ENCODE measurements at places on chromosomes 2 and 18.
A peak's percentile ranks its signal among the peaks of the same experiment; 100 is the strongest.

- no peak for DNase-seq
These were observed 171.2 kb upstream of the GLI2 start for GRCh38 chr2:120564213-120565094.

- no peak for DNase-seq
These were observed 125.5 kb downstream of the GLI2 start for GRCh38 chr2:120861191-120861575.

DNA sequence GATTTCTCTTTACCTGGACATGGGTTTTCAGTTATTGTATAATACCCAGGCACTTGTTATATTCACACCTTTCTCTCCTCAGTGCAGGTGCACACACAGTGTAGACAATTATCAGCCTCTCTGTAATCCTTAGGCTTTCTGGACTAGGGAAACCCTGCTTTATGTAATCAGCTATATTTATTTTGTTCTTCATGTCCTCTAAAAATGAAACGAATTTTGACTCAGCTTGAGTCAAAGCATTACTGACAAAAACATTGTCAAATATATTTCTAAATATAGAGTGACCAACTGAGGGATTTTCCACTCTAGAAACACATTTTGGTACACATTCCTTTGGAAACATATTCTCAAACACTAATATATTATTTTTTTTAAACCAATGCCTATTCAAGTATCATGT lies 144.8 kb upstream of the GULP1 start:
- no peak for DNase-seq

GRCh38 chr2:15989559-15989958 lies 49.2 kb downstream of the MYCN start:
- DNase-seq, result no peak

DNA sequence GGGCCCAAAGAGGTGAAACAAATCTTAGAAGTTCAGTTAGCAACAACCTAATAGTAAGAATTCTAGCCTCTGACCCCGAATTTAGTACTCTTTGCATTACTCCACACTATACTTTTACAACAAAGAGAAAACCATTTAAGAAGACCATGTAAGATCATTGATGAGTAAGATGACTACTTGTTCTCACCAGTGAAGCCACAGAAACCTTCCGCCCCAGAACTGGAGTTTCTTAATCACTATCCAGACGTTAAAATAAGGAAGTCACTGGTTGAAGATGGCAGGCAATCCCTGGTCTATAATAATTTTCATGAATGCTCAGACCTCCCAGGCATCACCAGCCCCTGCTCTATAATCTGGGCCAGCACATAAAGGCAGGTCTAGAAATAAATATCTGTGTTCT lies 95.0 kb downstream of the TMEM163 start:
- DNase-seq, result no peak

GRCh38 chr2:173397539-173397938 lies 42.9 kb downstream of the CDCA7 start:
- no peak for DNase-seq

DNA sequence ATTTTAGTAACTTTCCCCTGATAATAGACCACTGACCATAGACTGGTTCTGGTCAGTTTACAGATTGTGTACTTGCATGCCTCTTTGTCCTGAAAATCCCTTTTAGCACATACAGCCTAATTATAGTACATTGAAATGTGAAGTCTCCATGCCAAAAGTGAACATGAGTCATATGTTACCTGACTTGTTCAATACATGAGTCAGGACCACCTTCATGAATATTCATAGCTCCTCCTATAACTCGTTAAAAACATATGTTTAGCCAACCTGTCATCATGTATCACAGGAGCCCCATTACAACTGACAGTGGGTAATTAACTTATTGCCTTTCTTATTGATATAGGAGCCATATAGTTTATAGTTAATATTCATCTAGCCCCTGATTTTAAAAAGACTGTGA lies 78.6 kb downstream of the SH3YL1 start:
- no peak for DNase-seq

GRCh38 chr2:65504201-65504600 lies 71.8 kb upstream of the SPRED2 start:
- no peak for DNase-seq

DNA sequence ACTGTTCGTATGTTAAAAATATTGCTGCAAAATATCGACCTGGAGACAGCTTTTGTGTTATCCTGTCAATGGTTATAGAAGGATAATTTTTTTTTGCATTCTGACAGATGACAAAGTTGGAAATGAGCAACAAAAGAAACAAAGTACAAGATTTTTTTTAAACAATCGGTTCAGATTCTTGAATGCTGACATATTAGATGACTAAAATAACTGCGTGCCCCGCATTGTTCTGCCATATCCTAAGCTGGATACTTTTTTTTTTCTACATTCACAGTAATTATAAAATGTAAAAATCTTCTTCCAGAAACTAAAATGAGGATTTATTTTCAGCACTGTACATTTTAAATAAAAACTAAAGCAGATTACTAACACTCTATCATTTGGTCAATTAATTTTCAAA lies 67.1 kb downstream of the ABCG8 start:
- no peak for DNase-seq

DNA sequence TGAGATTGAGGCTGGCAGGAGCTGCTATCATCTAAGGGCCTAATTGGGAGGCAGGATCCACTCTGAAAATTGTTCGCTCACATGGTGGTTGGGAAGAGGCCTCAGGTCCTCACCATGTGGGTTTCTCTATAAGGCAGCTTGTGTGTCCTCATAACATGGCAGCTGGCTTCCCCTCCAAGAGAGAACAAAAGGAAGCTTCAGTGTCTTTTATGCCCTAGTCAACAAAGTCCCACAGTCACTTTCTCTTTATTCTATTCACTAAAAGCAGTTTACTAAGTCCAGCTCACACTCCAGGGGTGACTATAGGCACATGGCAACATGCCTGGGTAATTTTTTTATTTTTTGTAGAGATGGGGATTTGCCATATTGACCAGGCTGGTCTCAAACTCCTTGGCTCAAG lies 5.8 kb upstream of the ITGAV start:
- DNase-seq, result no peak

DNA sequence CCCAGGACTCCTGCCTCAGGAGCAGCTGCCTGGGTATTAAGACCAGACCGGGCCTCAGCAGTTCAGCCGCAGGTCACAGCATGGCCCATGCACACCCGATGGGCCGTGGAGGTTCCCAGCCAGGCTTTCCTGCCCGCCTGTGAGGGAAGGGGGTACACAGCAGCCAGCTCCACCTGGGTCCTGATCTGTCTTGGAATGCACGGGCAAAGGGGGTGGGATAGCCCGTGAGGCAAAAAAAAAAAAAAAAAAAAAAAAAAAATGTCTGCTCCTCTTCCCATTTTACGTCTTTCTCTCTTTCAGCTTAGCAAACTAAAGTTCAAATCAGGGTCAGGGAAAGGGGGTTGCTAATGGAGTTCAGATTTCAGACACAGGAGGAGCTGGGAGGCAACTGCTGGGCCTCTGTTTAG lies 385.2 kb downstream of the TNS1 start:
- DNase-seq, result no peak

DNA sequence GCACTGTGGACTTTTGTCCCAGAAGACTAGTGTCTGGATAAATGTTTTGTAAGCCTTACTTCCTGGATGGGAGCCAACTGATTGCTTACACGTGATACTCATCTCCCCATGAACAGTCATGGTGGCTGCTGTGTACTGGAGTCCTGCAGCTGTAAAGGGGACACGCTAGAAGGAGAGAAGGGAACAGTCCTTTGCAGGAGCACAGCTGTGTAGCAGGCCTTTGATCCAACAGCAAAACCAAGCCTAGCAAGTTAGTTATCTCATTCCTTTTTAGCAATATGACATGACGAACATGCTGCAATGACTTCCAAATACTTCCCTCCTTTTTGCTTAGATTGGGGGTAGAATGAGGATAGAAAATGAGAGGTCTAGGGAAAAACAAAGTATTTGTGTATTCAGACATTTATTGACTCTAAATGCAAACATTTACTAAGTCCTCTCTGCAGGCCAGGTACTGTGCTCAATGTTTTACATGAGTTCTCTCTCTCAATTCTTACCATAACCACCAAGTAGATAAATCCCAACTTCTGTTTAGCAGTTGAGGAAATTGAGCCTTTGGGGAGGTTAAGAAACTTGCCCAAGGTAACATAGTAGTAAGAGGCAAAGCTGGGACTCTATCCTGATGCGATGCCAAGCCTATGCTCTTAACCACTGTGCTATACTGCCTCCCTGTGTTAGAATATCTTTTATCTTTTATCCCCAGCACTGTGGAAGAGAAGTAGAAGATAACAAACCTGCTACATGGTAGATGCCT lies 55.4 kb upstream of the CD28 start:
- peak; percentile 19 for DNase-seq

GRCh38 chr2:31268344-31268743 lies 34.4 kb downstream of the EHD3 start:
- DNase-seq, result no peak

DNA sequence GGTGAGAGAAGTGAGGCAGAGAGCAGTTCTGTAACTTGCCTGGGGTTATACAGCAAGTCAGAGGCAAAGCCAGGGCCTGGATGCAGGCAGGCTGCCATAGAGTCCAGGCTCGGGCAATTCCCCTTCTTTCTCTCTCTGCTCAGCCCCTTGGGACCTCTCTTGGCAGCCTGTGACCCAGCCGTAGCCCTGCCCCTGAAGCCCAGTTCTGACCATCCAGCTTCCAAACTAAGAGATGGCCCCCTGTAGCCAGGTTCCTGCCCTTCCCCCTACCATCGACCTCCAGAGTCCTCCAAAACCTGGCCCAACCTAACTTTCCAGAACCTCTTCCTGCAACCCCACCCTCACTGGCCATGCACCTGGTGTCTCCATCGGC lies 201.2 kb downstream of the CTIF start:
- DNase-seq, result no peak

- DNase-seq, result no peak
These were observed 7.8 kb downstream of the SCYGR2 start for GRCh38 chr2:227606476-227606875.

GRCh38 chr18:33097126-33097525 lies 324.3 kb upstream of the KLHL14 start:
- no peak for DNase-seq

- no peak for DNase-seq
These were observed 157.1 kb upstream of the CCDC150 start for GRCh38 chr2:196482119-196483065.

GRCh38 chr2:5986801-5987787 lies 294.9 kb downstream of the SOX11 start:
- DNase-seq, result no peak

- no peak for DNase-seq
These were observed 40.7 kb upstream of the TMEM131 start for GRCh38 chr2:98036349-98037000.
